ENCODE measurements at places on chromosomes 6 and 20.

GRCh38 chr6:162389343-162390085 is 338.1 kb downstream of the PRKN start:
- no peaks in the 10 kb centered on the region for H3K4me1 ChIP-seq
- no peak for DNase-seq
- H3K36me3 ChIP-seq, result no peaks in the 10 kb centered on the region
- no peaks in the 10 kb centered on the region for H3K27me3 ChIP-seq
- no peak overlapping the region for H3K27ac ChIP-seq
- H3K4me3 ChIP-seq, result no peak overlapping the region

DNA sequence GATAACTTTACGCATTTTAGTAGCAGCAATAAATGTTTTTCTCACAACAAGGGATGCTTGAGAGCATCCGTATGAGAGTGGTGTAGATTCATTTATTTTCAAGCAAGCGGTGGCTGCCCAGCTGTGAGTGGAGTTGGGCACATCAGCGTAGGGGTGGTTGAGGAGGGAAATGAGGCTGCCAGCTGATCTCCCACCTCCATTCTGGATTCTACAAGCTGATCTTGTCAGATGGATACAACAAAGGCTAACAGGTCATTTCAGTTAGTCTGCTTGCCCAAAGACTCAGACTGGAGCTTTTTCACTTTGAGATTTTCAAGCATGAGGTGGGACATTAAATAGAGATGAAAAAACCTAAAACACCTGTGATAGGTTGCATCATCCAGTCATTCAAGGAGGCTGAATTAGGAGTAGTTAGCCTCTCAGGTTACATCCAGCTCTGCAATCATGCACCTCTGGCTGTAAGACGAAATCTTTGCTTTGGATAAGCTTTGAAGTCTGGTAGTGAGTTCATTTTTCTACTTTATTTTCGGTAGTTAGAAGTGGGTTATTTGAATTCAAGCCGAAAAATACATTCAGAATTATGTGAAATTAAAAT is 1.9 kb upstream of the BACH2 start:
- peaks cover 5% of the 10 kb centered on the region for H3K36me3 ChIP-seq
- H3K4me3 ChIP-seq, result no peak overlapping the region
- peaks cover 12% of the 10 kb centered on the region for H3K27me3 ChIP-seq
- H3K27ac ChIP-seq, result no peak overlapping the region
- DNase-seq, result no peak

DNA sequence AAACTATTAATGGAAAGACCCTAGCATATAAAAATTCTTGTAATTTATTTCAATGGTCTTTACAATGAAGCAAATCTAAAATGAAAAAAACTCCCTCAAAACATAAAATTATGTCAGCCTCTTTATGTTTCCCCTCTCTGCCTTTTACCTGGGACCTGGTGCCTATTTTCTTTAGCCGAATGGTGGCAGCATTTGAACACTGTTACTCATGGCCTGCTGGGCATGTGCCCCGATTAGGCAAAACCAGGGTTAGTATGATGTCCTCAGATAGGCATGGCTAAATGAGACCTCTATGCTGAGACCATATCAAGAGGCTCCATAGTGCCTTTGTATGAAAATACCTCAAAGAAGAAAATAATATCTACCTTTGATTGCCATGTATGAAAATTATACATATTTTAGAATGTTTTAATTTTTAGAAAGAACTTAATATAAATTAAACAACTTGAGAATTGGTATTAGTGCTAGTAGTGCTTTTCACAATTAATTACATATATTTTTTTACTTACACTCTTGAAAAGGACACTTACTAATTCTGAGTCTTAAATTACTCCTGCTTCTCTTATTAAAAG is 22.5 kb upstream of the C6orf58 start:
- H3K27ac ChIP-seq, result no peak overlapping the region
- no peaks in the 10 kb centered on the region for H3K27me3 ChIP-seq
- H3K4me3 ChIP-seq, result no peak overlapping the region
- H3K4me1 ChIP-seq, result no peaks in the 10 kb centered on the region
- no peaks in the 10 kb centered on the region for H3K36me3 ChIP-seq
- peak; percentile 42 for DNase-seq

DNA sequence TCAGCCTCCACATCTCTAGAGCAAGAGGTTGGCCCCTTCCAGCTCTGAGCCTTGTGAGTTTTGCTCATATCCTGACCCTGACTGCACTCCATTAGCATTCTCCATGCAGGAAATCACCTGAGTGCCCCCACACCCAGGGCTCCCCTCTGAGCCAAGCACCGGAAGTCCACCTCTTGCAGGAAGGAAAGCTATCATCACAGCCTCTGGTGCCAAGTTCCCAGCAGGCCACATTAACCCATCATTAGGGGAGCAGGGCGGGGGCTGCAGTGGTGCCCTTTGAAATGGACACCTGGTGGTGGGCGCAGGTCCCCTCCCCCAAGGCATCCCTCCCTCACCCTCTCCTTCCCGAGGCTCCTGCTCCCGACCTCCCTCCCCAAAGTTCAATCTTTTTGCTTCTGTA is 16.1 kb downstream of the GRM4 start:
- H3K4me3 ChIP-seq, result no peak overlapping the region
- no peaks in the 10 kb centered on the region for H3K36me3 ChIP-seq
- peaks cover 24% of the 10 kb centered on the region for H3K4me1 ChIP-seq
- no peak overlapping the region for H3K27ac ChIP-seq
- no peak for DNase-seq
